ENCODE measurements at places on chromosomes 13 and 19.

DNA sequence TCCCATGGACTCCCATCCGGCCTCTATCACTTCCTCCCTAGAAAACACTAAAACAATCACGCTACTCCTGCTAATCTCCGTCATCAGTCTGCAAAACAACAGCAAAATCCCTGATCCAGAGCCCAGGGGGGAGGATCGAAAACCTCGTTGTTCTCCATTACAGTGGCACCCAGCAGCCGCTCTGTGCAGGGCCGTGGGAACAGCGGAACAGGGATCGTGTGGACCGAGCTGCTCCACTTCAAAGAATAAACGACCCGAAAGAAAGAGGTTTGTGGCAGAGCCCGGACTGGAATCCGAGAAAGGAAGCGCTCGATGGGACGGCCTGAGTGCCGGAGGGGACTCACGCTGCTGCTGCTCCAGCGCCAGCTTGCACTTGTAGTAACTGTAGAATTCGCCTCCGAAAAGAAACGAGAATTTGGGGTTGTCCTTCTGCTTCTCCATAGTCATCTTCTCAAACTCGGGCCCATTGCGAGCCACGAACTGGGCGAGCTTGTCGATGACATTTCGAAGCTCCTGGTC, 652 bp downstream of the CHERP start:
- DNase-seq, result no peak

DNA sequence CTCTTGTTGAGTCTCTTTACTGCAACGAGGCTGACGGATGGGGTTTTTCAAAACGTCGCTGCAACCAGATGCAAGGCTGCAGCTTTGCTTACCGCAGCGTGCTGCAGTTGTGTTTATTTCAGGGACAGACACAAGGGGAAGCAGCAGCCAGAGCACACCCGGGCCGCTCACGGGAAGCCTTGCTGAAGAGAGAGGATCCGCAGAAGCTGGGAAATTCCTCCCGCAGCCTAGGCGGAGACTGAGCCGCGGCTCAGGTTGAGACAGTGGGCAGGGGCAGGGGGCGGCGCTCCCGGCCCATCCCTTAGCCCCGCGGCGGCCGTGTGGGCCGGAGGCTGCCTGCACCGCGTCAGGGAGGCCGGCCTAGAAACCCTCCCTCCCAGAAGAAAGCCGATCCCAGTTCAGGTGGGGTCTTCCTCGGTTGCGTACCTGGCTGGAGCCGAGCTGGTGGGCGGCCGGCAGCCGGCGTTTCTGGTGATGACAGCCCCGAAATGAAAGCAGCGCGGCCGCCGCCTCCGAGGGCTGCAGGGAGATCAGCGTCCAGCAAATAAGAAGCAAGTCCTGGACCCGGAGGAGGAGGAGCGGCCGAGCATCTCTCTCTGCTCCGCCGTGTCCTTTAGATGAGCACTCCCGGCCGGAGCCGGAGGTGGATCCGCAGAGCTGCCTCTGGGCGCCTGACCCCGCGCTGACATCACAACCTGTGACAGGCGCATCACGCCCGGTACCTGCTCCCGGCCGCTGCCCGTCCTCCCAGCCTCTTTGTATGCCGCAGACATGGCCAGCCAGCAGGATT, at the start of gene FRY:
TSS of gene FRY (plus strand) at position 750 of the 790 bp plus-strand sequence. CDS start at position 772, 22 bp downstream.
- DNase-seq, result peak; percentile 47

GRCh38 chr13:48563626-48564025, 30.7 kb upstream of the RCBTB2 start:
- DNase-seq, result no peak

GRCh38 chr19:28445826-28446225, 767.1 kb downstream of the UQCRFS1 start:
- DNase-seq, result no peak

DNA sequence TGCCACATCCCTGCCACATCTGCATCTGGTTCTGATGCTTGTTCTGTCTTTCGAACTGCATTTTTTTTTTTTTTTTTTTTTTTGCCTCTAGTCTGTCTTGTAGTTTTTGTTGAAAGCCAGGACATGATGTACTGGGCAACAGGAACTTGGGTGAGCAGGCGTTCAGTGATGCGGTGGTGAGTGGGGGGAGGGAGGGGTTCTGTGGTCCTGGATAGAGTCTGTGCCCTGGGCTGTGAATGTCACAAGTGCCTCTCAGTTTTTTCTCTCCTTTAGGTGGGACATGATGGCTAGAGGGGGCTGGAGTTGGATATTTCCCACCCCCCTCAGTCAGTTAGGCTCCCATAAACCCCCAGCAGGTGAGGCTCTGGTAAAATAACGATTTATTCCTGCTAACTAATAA, 3.5 kb downstream of the CEACAM4 start:
- DNase-seq, result no peak

DNA sequence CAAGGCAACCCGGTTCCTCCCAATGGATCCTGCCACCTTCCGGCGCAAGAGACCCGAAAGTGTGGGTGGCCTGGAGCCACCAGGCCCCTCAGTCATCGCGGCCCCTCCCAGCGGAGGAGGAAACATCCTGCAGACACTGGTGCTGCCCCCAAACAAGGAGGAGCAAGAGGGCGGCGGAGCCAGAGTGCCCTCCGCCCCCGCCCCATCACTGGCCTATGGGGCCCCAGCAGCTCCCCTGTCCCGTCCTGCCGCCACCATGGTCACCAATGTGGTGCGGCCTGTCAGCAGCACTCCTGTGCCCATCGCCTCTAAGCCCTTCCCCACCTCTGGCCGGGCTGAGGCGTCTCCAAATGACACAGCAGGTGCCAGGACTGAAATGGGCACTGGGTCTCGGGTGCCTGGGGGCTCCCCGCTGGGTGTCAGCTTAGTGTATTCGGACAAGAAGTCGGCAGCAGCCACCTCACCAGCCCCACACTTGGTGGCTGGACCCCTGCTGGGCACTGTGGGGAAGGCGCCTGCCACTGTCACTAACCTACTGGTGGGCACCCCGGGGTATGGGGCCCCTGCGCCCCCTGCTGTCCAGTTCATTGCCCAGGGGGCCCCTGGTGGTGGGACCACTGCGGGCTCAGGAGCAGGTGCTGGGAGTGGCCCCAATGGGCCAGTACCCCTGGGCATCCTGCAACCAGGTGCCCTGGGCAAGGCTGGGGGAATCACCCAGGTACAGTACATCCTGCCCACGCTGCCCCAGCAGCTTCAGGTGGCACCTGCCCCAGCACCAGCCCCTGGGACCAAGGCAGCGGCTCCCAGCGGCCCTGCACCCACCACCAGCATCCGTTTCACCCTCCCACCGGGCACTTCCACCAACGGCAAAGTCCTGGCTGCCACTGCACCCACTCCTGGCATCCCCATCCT, 11.2 kb upstream of the PRR19 start:
- DNase-seq, result peak; percentile 65

DNA sequence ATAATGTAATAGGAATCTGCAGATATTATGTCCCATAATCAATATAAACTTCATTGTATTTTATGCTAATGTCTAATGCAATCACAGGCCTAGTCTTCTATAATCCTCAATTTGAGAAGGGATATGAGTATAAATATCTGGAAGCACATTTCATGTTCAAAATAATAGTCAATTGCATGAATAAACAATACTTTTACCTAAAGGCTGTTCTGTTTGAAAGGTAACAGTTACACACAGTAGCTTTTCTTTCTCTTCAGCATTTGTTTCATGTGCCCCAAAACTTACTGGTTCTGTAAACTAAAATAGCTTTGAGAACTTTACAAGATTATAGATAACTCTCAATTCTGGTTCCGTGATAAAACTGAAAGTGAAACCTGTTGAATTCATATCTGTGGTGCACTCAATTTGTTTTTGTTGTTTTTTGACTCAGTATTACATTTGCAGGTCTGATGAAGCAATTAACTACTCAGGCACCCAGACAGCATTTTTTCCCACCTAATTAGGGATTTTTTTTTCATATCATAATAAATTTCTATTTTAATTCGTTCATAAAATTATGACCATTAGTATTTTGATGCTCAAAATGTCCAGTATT, 1193.8 kb downstream of the SLITRK1 start:
- DNase-seq, result peak; percentile 35

DNA sequence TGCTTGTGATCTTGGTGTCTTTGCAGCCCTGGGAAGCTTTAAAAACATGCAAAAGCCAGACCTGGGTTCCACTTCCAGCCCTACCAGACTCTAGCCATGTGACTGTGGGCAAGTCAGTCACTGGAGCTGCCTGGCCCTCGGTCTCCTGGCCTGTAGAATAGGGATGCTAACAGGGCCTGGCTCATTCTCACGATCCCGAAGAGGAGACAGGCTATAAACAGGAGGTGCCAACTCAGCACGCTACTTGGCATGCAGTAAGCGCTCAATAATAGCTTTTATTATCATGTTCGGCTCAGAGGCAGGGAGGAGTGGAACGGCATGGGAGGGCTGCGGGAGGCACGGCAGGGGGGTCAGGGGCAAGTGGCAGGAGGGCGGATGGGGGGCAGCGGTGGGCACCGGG, 1.7 kb downstream of the CTXN1 start:
- no peak for DNase-seq

DNA sequence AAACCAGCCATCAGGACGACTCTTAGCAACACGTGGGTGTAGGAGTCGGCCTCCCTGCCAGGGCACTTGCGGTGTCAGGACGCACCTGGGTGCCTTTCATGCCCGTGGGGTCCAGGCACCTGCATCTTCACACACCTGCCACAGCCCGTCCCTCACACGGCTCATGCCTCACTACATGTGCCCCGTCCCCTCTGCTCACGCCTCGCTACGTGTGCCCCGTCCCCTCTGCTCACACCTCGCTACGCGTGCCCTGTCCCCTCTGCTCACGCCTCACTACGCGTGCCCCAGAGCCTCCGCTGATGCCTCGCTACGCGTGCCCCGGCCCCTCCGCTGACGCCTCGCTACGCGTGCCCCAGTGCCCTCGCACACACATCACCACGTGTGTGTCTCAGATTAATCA, 58.0 kb upstream of the F7 start:
- no peak for DNase-seq

DNA sequence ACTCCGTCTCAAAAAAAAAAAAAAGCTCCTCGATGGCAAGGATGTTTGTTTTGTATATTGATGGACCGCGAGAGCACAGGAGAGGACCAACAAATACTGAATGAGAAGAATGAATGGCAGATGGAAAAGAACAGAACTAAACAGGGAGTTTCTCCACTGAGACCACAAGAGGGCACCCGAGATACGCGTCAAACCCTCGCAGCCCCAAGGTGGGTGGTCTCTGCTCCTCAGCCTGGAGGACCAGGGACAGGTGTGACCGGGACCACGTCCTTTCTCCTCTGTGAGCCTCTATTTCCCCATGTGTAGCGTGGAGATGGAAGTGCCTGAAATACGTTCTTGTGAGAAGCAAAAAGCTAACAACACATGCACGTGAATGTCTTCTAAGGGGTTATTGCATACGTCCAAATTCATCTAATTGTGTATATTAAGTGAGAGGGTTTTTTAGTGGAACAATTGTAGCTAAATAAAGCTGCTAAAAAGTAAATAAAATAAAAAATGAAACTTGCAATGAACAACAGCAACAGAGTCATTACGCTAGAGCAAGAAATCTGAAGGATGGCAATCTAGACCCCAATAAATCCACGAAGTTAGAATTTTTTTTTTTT, 8.3 kb upstream of the CDC42EP5 start:
- peak; percentile 60 for DNase-seq

- peak; percentile 63 for DNase-seq
Measured at GRCh38 chr19:45863840-45864628, at the start of gene FOXA3. TSS of gene FOXA3 (plus strand) at chr19:45864326. CDS start at chr19:45864457, 131 bp downstream.

DNA sequence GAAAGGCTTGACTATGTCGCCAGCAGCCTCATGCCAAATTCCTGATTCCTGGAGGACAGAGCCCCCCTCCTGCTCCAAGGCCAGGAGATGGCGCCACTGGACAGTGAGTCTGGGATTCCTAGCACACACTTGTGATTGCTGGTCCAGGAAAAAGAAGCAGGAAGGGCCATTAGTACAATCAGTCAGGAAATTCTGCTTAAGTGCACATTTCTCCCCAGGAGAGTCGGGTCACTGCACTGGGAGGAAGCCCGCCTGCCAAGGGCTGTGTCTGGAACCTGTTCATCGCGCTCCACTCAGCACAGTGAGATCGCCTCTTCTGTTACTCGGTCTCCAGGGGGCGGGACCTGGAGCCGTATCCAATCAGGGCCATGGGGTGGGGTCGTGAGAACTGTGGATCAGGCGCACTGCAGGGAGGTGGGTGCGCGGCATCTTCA, 65.1 kb downstream of the ZNF823 start:
- DNase-seq, result no peak

- DNase-seq, result no peak
Measured at GRCh38 chr19:51572410-51572809, 1.3 kb downstream of the ZNF175 start.

GRCh38 chr19:28705008-28705407, 507.9 kb downstream of the UQCRFS1 start:
- no peak for DNase-seq

- no peak for DNase-seq
Measured at GRCh38 chr13:37816276-37816675, 53.3 kb downstream of the TRPC4 start.

GRCh38 chr13:112653071-112653470, 36.8 kb upstream of the ATP11A start:
- no peak for DNase-seq

DNA sequence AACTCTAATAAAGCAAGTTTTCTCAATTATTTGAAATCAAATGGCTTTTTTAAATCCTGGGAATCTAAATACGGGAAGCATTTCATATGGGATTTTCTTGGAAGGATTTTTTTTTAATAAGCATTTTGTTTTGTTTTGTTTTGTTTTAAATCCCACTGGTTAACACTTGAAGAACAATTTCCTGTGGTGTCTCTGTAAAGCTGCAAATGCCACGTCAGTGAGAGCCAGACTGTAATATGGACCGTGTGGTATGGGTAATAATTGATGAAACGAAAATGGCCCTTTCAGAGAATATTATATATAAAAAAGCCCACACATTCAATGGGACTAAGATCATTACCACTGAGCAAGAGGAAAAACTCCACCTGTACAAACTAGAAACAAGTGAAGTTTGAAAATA, 33.9 kb upstream of the MIR17HG start:
- DNase-seq, result peak; percentile 4

GRCh38 chr19:5827342-5827890, 12.1 kb downstream of the FUT6 start:
- DNase-seq, result no peak

- no peak for DNase-seq
Measured at GRCh38 chr19:19270749-19271571, 2.1 kb downstream of the TM6SF2 start.

GRCh38 chr13:21616880-21617279, 12.9 kb upstream of the MICU2 start:
- no peak for DNase-seq

GRCh38 chr19:56983171-56983570, 136.6 kb upstream of the USP29 start:
- DNase-seq, result no peak
